ENCODE measurements at places on chromosomes 1 and 21.

- DNase-seq = no peak
These were observed 2.7 kb downstream of the FAM3B start for GRCh38 chr21:41319273-41319672.

DNA sequence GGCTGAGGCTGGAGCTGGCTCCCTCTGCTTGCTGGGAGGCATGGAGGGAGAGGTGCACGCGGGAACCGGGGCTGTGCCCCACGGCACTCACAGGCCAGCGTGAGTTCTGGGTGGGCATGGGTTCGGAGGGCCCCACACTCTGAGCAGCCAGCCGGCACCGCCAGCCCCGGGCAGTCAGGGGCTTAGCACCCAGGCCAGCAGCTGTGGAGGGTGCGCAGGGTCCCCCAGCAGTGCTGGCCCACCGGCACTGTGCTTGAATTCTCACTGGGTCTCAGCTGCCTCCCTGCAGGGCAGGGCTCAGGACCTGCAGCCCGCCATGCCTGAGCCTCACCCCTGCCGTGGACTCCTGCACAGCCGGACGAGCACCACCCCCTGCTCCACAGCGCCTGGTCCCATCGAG is 164.9 kb upstream of the PLD5 start:
- no peak for DNase-seq

GRCh38 chr1:229028987-229029878 is 241.7 kb upstream of the RAB4A start:
- DNase-seq = peak; percentile 51

DNA sequence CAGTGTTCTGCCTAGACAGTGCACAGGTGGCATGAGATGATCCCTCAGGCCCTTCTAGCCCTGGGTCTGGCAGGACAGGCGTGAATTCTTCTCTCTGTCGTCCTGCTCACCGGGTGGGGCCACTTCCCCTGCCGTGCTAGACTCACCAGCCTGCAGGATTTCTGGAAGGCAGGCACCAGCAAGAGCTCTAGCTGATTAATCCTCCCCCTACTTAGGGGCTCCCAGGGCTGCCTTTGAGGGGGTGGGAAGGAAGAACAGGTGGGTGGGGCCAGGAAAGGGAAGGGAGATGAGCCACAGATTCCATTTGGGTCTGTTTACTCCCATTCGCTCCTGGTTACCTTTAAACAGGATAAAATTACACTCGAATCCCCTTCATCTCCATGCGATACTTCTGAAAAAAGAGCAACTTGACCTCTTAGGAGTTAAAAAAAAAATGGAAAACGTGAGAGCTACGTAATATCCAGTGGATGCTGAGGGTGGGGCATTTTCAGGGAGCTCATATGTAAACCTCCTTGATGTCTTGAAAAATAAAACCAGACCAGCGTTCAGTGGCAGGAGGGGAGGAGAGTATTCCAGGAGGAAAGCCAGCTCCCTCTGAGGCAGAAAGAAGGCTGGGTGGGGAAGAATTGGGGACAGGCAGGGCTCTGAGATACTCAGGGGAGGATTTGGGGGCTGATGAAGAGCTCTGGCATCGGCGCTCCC is 665.5 kb downstream of the PTPRU start:
- no peak for DNase-seq

GRCh38 chr1:241869022-241869421 is 21.0 kb downstream of the EXO1 start:
- no peak for DNase-seq

DNA sequence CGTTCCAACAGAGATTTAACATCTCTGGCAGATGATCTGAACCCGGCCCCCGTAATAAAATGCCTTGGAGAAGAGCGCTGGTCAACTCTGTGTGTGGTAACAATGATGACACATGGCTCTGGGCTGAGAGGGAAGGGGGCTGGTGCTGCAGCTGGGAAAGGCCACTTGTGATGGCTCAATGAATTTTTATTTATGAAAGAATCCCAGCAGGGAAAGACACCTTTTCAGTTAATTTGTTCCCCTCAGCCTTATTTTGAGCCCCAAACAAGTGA is 59.4 kb downstream of the SYT6 start:
- DNase-seq = peak; percentile 47

- no peak for DNase-seq
These were observed 88.4 kb upstream of the COL6A1 start for GRCh38 chr21:45892916-45893739.

GRCh38 chr21:15676935-15677334 is 52.8 kb upstream of the USP25 start:
- no peak for DNase-seq

DNA sequence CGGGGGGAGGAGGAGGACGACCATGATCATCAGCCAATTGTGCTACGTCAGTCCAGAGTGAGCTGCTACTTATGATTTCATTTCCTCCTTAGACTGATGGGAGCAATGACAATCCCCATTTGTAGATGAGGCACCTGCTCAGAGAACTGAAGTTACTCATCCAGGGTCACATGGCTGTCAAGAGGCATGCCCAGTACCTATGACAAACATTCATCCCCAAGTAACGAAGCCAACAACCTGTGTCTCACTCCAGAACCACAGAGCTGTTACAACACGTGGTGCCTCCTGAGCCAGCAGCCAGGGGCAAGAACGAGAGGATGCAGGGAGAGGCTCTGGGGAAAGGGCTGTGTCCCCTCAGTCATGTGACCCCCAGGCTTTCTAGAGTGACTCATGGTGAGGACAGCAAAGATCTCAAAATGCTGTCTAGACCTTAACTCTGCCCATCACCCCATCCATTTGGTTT is 93.6 kb downstream of the SIM2 start:
- peak; percentile 8 for DNase-seq

DNA sequence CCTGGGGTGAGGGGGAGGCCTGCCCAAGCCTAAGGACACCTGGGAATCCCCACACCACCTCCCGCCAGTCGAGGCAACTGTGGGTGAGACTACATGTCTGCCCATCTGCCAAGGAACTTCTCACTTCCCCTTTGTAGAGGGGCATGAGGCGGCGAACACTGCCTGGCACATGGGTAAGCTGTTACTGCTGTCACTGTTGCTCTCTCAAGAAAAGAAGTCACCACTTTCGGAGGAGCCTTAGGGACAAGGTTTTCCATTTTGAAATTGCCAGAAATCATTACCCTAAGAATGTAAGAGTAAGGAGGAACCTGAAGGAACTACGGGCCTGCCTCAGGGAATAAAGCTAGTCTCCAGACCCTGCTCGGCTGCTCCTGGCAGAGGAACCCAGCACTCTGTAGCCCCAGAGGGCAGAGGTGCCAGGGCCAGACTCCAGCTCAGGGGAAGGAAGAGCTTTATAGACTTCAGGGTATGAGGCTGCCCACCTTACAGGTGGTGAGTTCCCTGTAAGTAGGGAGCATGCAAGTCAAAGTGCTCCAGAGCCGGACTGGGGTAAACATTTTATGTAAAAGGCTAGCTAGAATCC is 23.3 kb downstream of the SLC2A1 start:
- DNase-seq = no peak

DNA sequence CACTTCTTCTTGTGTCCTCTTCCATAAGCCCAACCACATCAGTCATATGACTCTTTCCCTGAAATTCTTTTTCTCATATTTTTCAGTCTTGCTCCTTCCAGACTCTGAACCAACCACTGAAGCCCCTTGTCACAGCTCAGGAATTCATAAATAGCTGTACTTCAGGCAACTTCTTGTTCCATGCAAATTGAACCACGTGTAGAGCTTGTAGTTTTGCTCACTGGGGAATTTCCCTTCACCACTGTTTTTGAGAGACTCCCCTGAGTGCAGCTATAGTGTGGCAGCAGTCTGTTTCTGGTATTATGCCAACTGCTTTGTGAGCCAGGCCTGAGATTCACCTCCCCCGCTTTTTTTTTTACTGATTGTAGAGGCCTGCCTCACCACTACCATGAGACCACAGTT is 150.3 kb upstream of the SPAG17 start:
- DNase-seq = no peak

DNA sequence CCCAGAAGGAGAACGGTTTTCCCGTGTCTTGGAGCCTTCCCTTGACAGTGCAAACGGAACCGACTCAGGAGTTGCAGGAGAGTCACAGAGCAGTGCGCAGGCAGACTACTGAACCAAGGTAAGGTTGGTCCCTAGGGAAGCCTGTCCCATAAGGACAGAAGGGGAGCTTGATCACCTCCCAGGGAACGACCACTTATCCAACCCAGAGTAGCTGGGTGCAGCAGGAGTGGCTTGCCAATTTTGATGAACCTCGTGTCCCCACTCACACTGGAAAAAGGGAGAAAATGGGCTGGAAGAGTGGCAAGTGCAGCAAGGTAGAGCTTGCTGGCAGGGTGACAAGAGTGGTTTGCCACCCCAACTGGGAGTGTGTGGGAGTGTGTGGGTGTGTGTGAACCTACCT is 95.1 kb downstream of the LIPI start:
- no peak for DNase-seq

GRCh38 chr1:4733446-4734177 is 79.2 kb downstream of the AJAP1 start:
- no peak for DNase-seq

- no peak for DNase-seq
These were observed 168.2 kb downstream of the RASAL2 start for GRCh38 chr1:178262120-178262500.

DNA sequence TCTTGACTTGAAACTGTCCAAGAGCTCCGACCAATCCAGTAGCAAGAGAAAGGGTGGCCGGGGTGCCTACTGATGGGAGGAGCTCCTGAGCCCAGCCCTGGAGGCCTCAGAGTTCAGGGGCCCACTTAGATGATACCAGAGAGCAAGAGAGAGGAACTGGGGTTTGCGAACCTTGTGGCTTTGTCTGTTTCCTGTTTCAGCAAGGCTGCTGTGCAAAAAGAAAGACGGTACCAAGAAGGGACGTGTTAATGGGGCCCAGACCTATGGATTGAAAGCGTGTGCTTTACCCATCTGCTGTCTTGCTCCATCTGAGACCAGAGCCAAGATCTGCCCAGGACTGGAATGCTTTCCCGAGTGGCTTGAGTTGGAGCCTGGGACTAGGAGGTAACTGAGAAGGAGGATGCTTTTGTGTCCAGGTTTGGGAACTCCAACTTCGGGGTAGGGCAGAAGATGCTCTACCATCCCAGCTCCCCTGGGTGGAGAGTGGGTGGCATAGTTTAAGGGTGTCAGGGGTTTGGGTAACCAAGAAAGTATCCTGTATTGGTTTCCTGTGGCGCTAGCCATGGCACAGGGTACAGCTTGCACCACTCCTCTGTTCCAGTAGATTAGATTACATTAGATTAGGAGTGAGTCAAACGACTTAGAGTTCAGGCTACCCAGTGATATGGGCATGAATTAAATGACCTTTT is at the start of gene TRAF3IP3:
Gene TRAF3IP3, plus strand, starts transcription at position 128 of the 689 bp plus-strand sequence. CDS start 3,987 bp downstream, outside the sequence.
- peak; percentile 95 for DNase-seq

- no peak for DNase-seq
These were observed 621.7 kb downstream of the LMO4 start for GRCh38 chr1:87950369-87950768.

- DNase-seq = no peak
These were observed 45.0 kb downstream of the UBE2G2 start for GRCh38 chr21:44756423-44757185.

DNA sequence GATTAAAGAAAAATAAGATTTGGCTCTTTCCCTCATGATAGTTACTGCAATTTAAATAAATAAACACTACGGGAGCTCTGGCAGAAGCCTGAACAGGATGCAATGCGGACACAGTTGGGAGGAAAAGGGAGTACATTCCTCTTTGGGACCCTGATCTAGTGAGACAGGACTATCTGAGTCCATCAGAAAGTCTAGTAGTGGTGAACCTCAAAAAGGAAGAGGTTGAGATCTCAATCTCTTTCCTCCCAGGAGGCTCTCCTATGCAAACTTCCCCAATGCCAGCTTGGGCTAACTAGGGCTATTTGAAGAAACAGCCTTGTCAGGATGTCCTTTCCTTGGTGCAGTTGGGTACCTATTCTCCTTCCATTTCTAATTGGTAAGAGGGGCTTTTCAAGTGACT is 4.9 kb upstream of the ABCD3 start:
- peak; percentile 80 for DNase-seq

- no peak for DNase-seq
These were observed 44.4 kb downstream of the RWDD3 start for GRCh38 chr1:95278173-95279006.

DNA sequence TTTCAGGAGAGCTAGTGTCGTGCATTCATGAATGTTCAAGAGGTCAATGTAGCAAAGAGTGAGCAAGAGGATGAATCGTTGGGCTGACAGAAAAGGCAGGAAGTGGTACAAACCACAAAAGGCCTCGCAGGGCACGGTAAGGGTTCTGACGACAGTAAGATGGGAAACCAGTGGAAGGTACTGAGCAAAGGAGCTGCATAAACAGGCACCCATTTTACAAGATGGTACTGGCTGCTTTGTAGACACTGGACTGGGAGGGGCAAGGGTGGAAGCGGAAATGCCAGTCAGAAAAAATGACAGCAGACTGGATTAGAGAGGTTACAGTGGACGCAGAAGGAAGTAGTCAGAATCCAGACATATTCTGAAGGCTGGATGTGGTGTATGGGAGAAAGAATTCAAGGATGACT is 123.5 kb downstream of the PTPN14 start:
- peak; percentile 98 for DNase-seq

DNA sequence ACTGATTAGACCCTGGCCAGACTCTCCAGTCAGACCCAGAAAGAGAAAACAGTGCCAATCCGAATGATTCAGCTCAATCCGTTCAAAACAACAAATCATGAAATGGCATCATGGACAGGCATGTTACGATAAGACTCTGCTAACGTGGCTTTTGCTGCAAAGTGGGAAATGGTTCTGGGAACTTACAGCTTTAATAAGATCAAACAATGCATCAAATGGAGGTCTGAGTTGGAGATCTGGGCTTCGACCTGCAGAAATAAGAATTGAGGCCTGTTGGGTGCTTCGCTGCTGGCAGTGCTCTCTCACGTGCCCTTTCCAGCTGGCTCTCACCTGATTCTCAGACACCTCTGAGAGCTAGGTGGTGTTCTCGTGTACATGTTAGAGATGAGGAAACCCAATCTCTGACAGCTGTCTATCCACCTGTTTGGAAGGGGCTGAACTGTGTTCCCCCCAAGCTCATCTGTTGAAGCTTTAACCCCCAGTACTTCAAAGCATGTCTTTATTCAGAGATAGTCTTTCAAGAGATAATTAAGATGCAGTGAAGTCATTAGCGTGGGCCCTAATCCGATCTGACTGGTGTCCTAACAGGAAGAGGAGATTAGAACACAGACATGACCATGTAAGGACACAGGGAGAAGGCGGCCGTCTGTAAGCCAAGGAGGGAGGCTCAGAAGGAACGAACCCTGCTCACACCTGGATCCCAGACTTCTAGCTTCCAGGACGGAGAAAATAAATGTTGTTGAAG is 45.5 kb upstream of the ETS2 start:
- no peak for DNase-seq

DNA sequence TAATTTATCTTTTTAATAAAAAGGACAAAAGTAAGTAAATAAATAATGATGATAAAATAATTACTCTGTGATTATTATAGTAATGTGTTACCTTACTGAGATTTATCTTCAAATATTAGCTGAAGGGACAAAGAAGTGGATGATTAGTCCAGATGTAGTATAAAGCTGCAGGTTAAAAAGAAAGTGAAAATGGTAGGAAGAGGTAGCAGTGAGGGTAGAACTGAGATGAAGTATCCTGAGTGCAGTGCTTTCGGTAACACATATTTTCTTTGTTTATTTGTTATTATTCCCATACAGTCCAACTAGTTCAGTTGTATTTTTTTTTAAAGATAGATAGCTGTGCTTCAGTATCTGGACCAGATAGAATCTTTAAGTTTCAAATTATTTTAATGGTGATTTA is 1203.5 kb downstream of the NCAM2 start:
- DNase-seq = no peak
